ENCODE measurements at places on chromosomes 5 and 9.

DNA sequence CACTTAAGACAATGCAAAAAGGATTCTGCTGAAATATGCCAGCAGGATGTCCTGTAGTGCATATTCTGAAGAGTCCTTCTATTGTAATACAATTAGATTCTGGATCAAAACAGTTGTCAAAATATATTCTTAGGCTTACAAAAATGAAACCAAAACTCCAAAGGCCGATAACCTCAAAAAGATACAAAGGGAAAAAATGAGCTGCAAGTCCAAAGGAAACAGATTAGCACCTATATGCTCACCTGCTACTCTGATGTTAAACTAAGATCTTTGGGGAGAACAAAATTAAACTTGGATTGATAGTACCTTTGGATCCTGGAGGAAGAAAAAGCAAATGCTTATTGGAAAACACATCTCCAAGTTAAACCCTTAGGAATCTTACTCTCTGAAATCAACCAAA is 397.1 kb downstream of the SPATA31D1 start:
- DNase-seq = no peak

DNA sequence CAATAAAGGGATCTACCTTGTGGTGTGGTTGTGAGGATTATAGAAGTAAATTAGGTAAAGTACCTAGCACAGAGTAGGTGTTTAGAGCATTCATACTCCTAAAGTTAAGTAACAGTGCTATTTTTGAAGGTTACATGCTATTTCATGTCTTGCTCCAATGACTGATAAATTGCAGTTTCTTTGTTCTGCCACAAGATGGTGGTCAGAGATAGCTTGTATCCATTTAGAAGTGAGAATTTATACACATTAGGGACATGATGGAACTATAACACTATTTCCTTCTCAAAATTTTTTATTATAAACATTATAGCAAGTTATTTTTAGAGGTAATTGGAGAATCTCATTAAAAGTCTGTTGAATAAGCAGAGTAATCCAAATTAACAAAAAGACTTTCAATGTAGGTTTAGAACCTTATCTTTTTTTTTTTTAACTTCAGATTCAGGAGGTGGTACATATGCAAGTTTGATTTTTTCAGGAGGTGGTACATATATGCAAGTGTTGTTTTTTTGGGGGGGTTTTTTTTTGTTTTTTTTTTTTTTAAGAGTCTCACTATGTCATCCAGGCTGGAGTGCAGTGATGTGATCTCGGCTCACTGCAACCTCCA is 17.1 kb downstream of the MTREX start:
- DNase-seq = no peak

- DNase-seq = no peak
These were observed 19.6 kb downstream of the ADAMTSL1 start for GRCh38 chr9:18493451-18493993.

- no peak for DNase-seq
These were observed 204.9 kb downstream of the CHSY3 start for GRCh38 chr5:130109152-130109551.

DNA sequence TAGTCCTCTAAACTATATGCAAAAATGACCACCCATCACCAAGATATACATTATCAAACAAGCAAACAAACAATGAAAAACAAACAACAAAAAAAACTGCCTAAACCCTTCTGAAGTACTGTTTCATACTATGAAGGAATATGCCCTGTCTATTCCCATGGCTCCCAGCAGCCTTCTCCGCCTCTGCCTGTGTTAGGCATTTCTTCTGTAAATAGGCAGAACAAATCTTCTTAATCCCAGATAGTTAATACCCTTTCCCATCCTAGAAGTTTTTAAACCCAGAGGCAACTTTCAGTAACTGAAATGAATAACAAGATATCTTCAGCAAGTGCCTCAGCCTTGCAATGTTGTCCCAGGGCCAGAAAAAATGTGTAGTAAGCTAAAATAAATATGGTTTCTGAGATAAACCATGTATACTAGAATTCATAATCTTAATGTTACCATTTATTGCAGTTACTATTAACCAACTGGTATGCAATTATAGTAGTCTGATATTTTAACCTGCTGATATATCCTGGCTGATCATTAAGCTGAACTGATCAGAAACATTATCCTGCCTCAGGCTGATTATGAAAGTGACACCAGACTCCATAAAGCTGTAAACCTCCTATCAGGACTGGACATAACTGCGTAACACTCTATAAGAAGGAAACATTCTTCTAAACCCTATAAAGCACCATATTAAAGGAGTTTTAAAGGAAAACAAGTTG is 68.5 kb downstream of the ANKRD31 start:
- no peak for DNase-seq

DNA sequence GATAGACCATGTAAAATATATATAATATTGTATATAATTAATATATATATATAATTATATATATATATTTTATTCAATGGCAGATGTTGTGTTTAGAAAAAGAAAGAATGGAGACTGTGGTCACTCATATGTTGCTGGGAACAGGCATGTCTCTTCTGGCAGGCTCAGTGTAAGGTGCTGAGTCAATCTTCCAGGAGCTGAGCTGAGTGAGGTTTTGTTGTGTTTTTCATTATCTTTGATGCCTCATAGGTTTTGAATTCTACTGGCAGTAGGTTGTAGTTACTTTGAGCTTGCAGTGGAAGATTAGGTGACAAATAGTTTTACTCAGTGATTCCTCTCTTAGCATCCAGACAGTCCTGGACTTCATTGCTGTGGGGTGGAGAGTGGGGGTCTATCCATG is 561.3 kb downstream of the IRX1 start:
- no peak for DNase-seq

- DNase-seq = no peak
These were observed 6.7 kb downstream of the CDK9 start for GRCh38 chr9:127792417-127793031.

GRCh38 chr9:107025260-107026035 is 162.5 kb downstream of the ZNF462 start:
- DNase-seq = no peak

DNA sequence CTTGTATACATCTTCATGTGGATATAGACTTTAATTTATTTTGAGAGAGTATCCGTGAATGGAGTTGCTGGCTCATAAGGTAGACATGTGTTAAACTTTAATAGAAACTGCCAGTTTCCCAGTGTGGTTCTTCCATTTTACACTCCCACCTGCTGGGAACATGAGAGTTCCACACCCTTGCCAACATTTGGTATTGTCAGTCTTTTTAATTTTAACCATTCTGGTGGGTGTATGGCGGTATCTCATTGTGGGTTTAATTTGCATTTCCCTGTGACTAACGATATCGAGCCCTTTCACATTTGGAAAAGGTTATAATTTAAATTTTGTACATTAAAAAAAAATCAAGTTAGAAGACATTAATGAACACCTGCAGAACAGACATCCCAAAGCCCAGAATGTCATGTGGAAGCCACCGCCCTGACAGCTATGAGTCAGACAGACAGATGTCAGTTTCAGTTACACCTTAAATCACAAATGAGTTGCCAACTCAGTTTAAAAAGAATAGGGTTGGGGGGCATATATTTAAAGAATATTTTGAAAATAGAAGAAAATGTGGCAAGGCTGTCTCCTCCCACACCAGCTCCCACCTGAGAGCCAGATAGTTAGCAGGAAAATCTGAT is 36.9 kb downstream of the ANKRD33B start:
- DNase-seq = no peak

DNA sequence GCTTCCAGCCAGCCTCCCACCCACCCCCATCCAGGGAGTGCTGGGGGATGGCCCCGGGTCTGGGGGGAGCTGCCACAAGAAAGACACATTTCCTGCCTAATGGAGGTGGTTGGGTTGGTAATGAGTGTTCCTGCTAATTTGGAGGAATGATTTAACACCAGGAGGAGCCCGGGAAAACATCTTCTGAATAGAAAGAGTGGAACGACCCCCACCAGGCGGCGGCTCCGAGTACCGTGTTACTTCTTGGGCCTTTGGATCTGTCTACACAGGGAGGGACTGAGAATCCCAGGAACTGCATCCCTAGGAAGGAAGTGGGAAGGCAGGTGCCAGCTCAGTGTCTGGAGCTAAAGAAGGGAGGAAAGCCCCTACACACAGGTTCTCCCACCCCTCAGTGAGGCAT is 64.6 kb downstream of the TSPAN17 start:
- no peak for DNase-seq

- DNase-seq = no peak
These were observed 29.8 kb upstream of the TMEM161B start for GRCh38 chr5:88298425-88298824.

GRCh38 chr9:137114613-137115393 is at the start of gene DPP7:
Gene DPP7, minus strand, starts transcription at chr9:137114733. Its CDS starts 20 bp downstream, at chr9:137114713.
- peak; percentile 50 for DNase-seq

DNA sequence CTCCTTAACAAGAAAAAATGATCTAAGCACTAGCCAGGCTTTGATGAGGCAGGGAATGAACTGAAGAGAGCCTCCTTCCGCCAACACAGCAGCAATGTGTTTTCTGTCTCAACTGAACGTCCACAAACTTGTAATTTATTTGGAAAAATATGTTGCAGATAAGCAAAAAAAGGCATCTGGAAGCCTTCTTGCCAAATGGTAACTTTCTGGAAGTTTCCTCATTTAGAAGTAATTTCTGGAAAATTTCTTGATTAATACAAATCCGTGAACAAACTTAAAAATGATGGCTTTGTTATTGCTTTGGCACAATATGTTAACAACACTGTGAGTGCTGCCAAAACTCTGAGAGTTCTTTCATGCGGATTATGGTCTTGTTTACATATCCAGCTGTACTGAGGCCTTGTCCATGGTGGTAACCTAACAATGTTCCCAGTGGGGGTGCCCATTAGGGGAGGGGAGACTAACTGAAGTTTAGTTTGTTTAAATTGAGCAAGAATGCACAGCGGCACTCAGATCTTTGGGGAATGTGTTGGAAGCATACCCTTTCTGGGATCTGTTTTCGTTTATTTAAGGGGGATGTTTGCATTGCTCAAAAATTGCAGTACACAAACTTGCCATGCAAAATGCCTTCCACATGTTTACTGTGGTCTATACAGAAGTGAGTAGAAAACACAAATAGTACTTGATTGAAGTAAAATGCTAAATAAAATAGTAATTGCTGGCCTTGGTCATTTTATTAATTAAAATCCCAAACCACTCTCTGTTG is 334.7 kb downstream of the NR2F1-AS1 start:
- no peak for DNase-seq

DNA sequence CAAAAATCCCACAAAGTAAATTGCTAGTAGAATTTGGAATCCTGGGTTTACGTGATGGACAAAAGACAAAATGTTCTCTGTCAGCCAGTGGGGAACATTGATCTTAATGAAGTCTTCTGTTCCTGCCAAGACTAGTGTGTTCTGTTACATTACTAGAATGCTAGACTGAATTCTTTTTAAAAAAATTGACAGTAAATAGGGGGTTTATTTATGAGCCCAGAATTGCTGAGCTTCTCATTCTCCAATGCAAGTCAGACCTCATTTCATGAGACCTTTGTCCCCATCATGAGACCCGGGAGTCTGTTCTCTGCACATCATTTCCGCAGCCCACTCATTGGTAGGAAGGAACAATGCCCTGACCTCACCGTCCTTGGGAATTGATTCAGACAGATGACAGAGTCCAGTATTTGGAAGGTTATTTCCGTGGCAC is 173.8 kb upstream of the OTULINL start:
- DNase-seq = no peak

DNA sequence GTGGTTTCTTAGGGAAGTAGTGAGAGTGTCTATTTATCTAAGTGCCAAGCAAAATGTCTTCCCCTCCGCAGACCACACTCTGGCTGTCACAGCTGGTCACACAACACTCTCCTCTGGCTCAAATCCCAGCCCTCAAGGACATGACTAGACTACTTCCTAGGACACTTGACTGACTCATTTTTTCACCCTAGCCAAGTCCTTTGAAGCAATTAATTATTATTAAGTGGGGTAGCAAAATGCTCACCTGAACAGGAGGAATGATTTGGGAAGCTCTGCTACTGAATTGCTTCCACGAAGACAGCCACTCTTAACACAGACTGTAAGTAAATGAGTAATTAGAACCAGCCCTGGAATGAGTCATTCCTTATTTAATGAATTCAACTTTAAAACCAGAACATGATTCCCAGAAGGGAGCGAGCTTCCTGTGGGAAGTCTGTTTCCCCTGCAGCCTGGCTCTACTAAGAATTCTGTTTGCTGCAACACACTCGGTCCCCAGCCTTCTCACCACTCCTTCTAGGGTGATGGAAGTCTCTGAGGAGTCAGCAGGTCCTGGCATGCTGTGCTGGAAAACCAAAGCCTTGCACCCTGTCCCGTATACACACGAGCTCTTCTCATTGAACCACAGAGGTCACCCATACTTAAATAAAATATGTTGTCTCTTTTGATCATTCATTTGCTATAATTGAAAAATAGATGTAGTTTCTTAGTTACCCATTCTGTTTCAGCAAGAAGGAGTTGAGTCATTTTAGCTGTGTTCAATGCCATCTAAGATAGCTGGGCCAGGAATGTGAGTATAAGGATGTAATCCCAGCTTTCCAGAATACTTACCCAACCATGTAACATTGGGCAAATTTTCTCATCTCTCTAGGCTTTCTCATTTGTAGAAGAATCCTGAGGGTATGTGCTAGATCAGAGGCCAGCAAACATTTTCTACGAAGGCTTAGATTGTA is 218.6 kb upstream of the RASEF start:
- no peak for DNase-seq
